Memory B cell (primary cell): ENCODE measurements at places on chromosomes 1 and 21.

- DNase-seq: no peak
Observed at GRCh38 chr1:205580140-205580922, 51.5 kb downstream of the ELK4 start.

GRCh38 chr1:30085811-30086770 lies 637.3 kb downstream of the MATN1 start:
- no peak for DNase-seq

DNA sequence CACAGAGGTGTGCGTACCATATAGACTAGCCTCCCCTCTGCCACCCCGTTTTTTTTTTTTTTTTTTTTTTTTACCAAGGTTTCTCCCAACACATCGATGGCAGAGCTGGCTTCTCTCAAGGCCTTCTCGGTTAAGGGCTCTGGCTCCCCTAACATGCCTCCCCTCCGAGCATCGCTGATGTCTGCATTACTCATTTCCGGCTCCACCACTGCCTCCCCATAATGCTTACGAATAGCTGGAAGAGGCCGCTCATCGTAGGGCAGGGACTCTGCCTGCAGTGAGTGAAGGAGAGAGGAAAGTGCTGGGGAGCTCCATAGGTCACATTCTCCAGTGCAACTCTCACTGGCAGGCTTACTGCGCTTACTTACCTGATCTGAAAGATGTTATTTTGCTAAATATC lies 20.6 kb downstream of the CEP104 start:
- no peak for DNase-seq

- no peak for DNase-seq
Observed at GRCh38 chr1:245717611-245718010, 562.8 kb downstream of the KIF26B start.

DNA sequence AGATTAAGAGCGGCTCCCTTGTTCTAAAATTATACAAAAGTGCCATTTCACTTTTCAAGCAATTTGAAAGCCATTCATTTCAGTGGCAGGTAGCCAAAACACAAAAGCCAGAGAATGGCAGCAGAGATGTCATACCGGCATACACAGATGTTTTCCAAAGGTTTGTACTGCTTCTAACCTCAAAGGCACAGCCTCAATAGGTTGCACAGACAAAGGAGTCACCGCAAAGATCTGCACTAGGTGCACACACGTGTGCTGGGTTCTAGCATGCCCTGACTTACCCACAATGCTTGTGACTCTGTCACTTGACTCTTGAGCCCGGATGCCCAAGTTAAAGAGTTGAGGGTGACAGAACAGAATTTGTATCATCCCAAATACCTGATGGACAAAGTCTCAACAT lies 448.9 kb upstream of the ADGRL2 start:
- no peak for DNase-seq

GRCh38 chr1:181255270-181255929 lies 166.9 kb downstream of the IER5 start:
- no peak for DNase-seq

GRCh38 chr1:56268519-56269140 lies 310.7 kb downstream of the PLPP3 start:
- no peak for DNase-seq

DNA sequence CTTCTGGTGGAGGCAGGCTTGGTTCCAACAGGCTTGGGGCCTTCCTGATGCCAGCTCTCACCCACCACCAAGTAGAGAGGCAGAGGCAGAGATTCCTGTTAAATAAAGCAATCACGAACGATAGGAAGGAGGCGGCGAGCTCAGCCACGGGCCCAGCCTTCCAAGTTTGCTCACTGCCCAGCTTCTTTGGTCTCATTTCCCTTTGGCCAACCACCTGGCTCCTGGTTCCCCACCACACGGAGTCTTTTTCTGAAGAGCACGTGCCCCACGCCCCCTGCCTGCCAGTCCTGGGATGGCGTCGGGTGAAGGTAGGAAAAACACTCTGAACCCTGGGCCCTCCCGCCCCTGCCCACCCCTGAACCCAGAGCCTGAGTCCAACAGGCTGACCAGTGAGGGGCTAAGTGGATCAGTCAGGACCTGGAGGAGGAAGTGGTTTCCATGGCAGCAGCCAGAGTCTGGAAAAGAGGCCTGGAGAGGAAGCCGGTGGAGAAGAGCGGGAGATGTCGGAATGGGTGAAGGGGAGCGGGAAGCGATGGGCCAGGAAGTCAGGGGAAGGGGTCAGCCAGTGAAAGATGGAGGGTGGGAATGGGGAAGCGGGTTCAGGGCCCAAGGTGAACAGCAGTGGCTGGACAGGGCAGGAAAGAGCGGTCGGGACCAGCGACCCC lies 158.2 kb upstream of the KLHDC7A start:
- DNase-seq: no peak

- DNase-seq: no peak
Observed at GRCh38 chr1:239348635-239349353, 37.6 kb upstream of the CHRM3 start.

DNA sequence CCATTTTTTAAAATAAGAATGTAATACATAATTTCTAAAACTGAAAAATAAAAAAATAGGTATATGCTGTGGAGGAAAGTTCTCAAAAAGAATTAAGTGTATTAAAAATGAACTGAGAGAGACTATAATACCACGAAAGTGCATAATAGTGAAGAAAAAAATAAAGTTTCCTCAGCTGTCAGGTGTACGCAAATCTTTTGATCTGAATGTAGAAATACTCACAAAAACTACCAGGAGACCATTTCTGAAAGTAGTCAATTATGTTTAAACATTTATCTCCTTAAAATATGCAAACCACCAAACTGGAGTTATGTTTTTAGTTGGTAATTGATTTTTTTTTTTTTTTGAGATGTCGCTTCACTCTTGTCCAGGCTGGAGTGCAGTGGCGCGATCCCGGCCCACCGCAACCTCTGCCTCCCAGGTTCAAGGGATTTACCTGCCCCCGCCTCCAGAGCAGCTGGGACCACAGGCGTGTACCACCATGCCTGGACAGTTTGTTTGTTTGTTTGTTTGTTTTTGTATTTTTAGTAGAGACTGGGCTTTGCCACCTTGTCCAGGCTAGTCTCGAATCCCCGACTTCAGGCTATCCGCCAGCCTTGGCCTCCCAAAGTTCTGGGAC lies 1169.2 kb upstream of the B3GALT2 start:
- DNase-seq: no peak

- DNase-seq: no peak
Observed at GRCh38 chr21:44407493-44407892, 47.8 kb upstream of the LRRC3 start.

- DNase-seq: no peak
Observed at GRCh38 chr1:2543543-2544092, 12.6 kb upstream of the TNFRSF14 start.

DNA sequence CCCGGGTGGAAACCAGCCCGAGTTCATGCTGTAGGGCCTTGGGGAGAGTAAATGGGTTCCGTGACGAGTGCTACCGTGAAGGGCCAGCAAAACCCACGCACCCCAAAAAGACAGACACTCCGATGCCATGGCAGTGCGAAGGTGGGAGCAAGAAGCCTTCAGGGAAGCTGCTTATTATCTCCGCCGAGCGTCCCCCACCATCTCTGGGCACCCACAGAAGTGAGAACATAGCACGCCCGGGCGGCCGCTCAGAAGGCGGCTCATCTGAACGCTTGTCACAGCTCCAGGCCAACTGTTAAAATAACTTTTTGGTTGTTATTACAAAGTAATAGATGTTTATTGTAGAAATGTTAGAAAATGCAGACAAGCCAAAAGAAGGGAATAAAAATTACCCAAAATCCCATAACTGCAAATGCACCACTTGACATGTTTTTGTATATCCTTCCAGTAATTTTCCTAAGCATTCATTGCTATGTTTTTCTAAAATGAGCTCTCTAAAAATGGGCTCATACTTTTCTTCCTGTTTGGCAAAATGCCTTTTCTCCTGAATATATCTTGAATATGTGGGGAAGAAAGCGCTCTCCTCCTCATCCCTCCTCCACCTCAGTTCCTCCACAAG lies 234.9 kb downstream of the NPHP4 start:
- DNase-seq: no peak

- DNase-seq: no peak
Observed at GRCh38 chr1:86788300-86789206, 84.2 kb downstream of the SH3GLB1 start.

- no peak for DNase-seq
Observed at GRCh38 chr21:14453339-14454015, 70.5 kb upstream of the HSPA13 start.

DNA sequence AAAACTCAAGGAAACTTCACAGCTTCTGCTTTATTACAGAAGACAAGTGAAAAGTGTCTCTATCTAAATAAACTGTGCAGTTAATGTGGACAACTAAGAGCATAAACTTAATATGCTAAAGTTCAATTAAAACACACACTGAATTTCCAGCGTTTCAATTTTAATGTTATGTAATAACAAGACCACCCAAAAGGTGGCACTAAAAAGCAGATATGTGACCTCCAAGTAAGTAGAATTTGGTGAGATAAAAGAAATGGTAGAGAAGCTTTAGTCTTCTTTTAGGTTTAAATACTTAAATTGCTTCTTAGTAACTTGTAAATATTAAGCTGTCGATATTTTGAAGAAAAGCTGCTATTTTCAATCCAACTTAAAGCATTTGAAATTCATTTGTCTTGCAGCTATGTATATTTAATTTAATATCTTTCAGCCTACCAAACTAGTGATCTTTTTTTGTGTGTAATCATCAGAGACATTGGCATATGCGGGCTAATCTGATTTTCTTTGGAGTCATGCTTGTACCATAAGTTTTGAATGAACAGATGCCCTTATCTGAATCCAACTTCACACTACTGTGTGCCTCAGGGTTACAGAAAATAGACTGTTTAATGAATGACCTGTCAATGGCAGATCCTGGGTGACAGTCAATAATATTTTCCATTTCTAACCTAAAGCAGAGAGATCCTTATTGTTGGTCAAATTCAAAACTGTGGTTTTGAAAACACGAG lies 36.5 kb upstream of the ADAMTS1 start:
- DNase-seq: no peak

DNA sequence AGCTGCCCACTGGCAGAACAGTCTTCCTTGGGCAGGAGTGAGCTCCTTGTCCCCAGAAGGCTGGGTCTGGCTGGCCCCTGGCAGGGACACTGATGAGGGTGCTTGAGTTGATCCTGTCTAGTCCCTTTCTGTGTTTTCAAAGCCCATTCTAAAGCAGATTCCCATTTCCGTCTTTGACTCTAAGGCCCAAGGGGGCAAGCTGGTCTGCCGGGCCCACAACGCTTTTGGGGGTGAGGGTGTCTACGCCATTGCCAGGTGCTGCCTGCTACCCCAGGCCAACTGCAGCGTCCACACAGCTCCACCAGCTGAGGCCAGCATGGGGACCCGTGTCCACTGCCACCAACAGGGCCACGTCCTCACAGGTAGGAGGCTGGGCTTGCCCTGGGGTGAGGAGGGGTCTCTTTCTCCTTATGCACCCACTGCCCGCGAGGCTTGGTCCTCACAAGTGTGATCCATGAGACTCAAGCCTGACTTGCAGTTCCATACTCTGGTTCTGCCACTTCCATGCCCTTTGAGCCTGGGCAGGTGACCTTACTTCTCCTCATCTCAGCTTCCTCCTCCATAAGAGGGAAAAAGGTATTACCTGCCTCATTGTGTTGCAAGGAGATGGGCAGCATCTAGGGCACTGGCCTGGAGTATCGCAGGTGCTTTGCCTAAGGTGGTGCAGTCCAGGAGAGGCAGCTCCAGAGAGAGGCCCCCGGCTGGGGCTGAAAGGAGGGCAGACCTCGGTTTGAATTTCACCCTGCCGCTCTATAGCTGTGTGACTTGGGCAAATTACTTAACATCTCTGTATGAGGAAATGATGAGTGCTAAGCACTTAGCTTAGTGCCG lies 20.2 kb downstream of the PCSK9 start:
- no peak for DNase-seq

- DNase-seq: no peak
Observed at GRCh38 chr1:64540265-64540791, 70.4 kb downstream of the CACHD1 start.

DNA sequence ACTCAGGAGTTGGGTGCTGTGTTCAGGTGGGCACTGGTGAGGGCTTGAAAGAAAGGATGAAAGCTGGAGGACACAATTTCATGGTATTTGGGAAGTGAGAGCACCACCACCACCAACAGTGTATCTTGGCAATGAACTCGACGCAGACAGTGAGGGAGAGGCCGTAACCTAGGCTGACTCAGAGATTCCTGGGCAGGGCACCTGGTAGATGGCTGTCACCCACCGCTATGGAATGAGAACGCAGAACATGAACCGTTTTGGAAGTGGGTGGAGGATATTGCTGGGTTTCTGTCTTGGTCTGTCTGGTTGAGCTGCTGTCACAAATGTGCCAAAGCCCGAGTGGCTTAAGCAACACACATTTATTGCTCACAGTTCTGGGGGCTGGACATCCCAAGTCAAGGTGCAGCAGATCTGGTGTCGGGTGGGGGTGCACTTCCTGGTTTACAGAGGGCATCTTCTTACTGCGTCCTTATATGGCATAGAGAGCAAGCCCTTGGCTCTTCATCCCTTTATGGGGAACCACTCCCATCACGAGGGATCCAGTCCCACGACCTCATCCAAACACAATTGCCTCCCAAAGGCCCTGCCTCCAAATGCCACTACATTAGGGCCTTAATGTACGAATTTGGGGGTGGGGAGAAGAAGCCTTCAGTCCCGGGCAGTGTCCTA lies 246.3 kb downstream of the SIPA1L2 start:
- DNase-seq: no peak

DNA sequence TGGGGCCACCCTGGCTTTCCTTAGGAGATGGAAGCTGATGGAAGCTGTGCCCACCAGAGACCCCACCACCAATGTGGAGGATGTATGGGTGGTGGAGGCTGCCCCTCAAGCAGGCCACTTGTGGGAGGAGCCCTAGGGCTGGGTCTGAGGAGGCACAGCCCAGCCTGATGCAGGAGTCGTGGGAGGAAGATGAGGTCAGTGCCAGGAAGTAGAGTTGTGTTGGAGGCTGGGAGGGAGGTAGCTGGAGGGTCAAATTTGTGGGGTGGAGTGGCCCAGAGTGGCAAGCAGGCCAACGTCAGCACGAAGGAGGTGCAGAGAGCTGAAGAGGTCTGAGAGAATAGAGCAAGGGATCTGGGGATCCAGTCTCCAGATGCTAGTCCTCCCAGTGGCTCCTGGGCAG lies 119.0 kb upstream of the USP24 start:
- DNase-seq: no peak

GRCh38 chr1:59482986-59483385 lies 186.1 kb downstream of the FGGY start:
- no peak for DNase-seq

- DNase-seq: no peak
Observed at GRCh38 chr1:240998024-240998423, 359.0 kb downstream of the RGS7 start.

GRCh38 chr1:44447051-44447810 lies 42.2 kb downstream of the RNF220 start:
- DNase-seq: no peak

GRCh38 chr1:161398900-161399256 lies 31.2 kb upstream of the CFAP126 start:
- DNase-seq: no peak

GRCh38 chr1:110620250-110620615 lies 14.1 kb upstream of the KCNA2 start:
- no peak for DNase-seq
